ENCODE measurements at places on chromosomes 16 and 17. TPM values are rescaled to one million over a fixed set of nuclear protein-coding genes. Genes with fewer than 3 reads are reported as not detected.

Gene HELZ
- 116 TPM for total RNA-seq

Gene ITGB3
- total RNA-seq, result not detected

Gene CDH15
- not detected for total RNA-seq

Gene NPIPA2
- 4.0 TPM for total RNA-seq

Gene ORMDL3
- total RNA-seq, result 140 TPM

Gene RNFT1
- 26.6 TPM for total RNA-seq

Measured in CD8-positive, alpha-beta T cell (primary cell).